ENCODE measurements at places on chromosomes 5 and 9.
A peak's percentile ranks its signal among the peaks of the same experiment; 100 is the strongest.

DNA sequence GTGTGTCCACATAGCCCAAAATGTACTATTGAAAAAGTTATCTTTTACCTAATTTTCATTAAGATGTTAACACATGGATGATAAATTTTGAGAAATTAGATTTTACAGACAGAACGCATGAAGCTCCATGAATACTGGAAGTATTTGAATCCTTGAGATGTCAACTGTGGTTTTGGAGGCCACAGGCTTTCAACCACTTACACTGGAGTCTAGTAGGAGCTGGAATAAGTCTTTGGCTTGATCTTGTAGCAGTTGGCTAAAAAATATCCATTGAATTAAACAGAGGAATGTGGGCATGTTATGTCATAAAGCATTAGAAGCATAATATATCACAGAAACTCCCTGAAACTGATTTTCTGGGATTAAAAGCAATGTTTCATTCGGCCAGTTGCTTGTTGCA lies 52.9 kb downstream of the CAMK4 start:
- no peak for DNase-seq

DNA sequence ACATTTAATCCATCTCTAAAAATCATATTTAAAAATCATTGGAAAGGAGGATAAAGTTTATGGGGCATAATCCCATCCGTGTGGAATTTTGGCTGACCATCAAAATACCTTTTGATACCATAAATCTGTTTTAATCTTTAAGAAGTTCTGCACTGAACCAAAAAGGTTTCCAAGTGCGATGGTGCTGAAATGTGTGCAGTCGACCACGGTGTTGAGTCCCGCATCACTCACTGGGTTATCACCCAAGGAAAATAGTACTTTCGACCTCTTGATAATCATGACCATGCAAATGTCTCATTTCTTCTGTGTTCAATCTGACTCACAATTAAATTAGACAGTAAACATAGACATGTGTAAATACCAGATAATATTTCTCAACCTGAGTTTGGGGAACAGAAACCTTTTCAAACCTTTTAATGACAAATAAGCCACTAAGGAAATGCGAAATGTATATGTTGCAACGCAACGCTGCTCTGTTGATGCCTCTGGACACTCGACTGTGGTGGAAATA lies 62.0 kb upstream of the CDH6 start:
- DNase-seq = no peak

DNA sequence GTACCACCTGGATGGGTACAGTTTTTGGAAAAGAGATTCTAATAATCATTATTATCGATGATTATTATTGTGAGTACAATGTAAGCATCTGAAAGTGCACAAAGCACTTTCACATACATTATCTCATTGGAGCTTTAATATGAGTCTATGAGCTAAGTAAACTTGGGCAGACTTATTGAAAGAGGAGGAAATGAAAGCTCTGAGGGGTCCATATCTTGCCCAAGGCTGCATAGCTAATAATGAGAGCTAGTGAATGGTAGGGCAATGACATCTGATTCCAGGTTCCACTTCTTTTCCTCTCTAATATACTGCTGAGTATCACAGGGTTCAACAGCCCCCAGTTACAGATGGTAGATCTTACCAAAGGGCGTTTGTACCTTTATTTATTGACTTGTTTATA lies 26.1 kb downstream of the TIMD4 start:
- DNase-seq = no peak

DNA sequence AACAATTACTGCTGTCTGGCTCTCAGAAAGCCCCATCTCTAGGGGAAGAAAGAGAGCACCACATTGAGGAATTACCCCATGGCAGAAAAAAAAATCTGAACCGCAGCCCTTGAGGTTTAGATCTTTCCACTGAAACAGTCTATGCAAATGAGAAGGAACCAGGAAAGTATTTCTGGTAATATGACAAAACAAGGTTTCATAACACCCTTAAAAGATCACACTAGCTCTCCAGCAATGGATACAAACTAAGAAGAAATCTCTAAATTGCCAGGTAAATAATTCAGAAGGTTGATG lies 427.1 kb downstream of the PRELID2 start:
- DNase-seq = no peak

- DNase-seq = no peak
Measured at GRCh38 chr9:1606253-1606652, 408.9 kb upstream of the SMARCA2 start.

DNA sequence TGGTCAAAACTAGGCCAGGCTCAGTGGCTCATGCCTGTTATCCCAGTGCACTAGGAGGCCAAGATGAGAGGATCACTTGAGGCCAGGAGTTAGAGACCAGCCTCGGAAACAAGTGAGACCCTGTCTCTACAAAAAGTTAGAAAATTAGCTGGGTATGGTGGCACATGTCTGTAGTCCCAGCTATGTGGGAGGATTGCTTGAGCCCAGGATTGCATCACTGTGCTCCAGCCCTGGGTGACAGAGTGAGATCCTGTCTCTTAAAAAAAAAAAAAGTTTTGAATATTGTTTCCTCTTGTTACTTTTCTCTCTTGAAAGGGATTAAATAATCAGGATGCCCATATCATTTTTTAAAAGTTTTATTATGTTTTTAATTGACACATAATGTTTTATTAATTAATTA lies 7.6 kb downstream of the ARHGEF37 start:
- no peak for DNase-seq

GRCh38 chr5:153629027-153629895 lies 138.8 kb downstream of the GRIA1 start:
- peak; percentile 99 for DNase-seq

- peak; percentile 55 for DNase-seq
Measured at GRCh38 chr5:116626272-116626723, 51.7 kb upstream of the SEMA6A start.

DNA sequence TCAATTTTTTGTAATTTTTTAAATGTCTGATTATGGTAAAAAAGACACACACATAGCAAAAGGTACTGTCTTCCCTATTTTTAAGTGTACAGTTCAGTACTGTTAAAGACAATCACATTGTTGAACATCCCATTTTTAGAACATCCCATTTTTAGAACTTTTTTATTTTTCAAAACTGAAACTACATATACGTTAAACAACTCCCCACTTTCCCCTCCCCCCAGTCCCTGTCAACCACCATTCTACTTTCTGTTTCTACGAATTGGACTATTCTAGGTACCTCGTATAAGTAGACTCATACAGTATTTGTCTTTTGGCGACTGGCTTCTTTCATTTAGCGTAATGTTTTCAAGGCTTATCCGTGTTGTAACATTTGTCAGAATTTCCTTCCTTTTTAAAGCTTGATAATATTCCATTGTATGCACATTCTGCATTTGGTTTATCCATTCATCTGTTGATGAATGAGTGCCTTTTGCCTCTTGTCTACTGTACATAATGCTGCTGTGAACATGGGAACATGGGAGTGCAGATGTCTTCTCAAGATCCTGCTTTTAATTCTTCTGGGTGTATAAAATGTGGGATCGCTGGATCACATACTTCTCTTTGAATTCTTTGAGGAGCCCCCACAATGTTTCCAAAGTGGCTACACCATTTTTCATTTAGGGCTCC lies 154.0 kb downstream of the PIK3R1 start:
- no peak for DNase-seq
